GM19239 (cell line): ENCODE measurements at places on chromosomes 16 and 17.

DNA sequence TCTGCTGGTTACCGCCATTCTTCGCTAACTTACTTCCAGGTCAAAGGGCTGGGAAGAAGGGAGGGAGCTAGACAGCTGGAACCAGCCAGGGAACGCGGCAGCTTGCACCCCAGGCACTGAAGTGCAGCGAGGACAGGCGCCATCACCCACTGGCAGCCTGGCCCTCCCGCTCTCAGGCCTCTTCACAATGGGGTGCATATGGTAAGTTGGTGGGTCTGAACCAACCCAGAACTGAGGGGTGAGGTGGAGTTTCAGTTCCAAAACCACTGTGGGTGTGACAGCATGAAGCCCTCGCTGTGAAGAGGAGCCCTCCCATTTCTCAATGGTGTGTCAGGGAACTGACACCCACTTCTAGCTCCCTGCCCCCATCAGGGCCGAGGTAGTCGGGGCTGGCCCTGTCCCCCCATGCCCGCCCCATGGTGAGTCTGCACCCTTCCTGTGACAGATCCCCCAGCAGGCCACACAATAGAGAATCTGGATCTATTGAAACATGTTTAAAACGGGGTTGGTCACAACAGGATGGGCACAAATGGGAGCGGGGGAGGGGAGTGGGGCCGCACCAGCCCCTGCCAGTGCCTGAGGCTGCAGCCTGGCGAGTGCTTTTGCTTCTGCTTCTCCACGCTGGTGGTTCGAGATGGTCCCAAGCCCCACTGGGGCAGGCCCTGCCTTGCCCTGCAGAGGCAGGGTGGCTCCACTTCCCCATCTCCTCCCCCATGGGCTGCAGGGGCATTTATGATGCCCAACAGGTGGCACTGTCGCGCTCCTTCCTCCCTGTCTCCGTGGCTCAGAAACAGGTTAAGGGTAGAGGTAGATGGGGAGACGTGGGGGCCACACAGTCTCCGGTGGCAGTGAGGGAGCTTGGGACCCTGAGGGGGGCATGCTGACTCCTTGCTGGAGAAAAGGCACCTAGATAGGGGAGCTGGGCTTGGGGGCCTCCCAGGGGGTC is 2.3 kb downstream of the LIMD2 start:
- peak; percentile 63 for DNase-seq

- DNase-seq: no peak
Observed at GRCh38 chr17:4500191-4500571, 1.5 kb downstream of the SPNS2 start.

GRCh38 chr17:77304746-77305473 is 164.1 kb downstream of the SEC14L1 start:
- DNase-seq: no peak

DNA sequence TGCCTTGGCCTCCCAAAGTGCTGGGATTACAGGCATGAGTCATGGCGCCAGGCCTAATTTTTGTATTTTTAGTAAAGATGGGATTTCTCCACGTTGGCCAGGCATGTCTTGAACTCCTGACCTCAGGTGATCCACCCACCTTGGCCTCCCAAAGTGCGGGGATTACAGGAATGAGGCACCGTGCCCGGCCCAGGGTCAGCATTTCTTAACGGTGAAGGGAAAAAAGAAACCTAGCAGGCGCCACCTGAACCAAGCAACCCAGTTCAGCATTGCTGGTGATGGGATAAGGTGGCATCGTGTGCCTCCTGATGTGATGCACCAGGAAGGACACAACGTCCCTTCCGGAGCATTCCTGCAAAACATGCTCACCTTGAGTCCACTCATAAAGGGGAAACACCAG is 2.2 kb upstream of the CLCN7 start:
- DNase-seq: no peak

GRCh38 chr17:76405967-76406647 is 21.7 kb downstream of the SPHK1 start:
- DNase-seq: peak; percentile 39

- peak; percentile 34 for DNase-seq
Observed at GRCh38 chr16:24729951-24730815, 732 bp downstream of the TNRC6A start.

GRCh38 chr16:81597079-81597658 is 152.6 kb downstream of the CMIP start:
- DNase-seq: no peak

- DNase-seq: no peak
Observed at GRCh38 chr17:18191236-18191667, 7.6 kb downstream of the ALKBH5 start.

DNA sequence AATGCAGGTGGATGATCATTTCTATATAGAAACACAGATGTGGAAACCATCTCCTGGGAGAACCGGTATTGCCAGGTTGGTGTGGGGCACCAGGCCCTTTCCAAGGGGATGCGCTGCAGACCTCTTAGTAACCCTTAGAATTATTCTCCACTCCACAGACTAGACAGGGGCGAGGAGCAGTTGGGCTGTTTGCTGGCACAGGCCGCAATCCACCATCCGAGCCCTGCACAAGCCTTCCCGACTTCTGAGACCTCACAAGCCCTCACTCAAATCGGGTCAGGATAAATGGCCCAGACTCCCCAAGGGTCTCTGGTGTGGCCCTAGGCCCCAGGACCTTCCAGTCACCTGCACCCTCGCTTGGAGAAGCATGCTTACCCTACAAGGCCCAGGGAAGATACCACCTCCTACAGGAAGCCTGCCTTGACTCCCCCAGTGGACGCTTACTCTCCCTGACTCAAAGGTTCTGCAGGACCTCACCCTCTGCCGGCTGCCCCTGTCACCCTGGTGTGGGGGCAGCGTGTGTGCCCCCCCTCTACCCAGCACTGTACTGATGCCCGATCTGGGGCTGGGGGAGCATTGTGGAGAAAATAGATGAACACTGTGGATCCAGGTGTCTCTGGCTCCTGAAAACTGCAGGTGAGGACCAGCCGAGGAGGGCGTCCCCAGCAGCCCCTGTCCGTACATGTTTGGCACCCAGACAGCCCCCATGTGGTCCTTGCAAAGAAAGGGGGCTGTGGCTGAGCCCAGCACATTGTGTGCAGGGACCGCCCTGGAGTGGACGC is 49.8 kb upstream of the ACSF3 start:
- no peak for DNase-seq
